ENCODE measurements at places on chromosomes 2 and 18.

DNA sequence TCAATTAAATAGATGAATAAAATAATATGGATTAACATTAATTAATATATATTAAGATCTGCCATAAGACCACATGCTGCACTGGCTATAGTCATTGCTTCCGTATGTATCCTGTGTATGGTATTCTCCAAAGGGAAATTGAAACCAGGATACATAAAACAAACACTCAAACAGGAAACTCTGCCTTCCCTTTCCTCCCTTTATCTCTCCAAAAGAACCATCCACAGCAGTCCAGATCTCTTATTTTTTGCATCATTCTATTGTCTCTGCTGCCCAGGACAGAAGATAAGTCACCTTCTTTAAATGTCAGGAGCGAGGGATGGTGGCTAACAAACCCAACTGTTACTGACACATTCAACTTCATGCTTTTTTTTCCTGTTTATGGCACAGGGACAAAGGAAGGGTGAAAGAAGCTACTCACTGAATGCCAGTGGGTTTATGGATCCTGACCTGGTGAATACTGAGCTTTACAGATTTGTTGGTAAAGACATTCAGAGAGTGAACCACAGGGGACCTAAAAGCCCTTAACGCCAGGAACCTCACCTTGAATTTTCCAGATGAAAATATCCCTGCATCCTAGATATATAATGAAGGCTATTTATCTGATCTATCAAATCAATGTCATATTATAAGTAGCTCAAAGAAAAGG, 67.5 kb downstream of the CSRNP3 start:
- DNase-seq: no peak

GRCh38 chr2:51995293-51995692, 963.4 kb upstream of the NRXN1 start:
- no peak for DNase-seq

- no peak for DNase-seq
Measured at GRCh38 chr2:236107536-236107935, 60.6 kb downstream of the GBX2 start.

DNA sequence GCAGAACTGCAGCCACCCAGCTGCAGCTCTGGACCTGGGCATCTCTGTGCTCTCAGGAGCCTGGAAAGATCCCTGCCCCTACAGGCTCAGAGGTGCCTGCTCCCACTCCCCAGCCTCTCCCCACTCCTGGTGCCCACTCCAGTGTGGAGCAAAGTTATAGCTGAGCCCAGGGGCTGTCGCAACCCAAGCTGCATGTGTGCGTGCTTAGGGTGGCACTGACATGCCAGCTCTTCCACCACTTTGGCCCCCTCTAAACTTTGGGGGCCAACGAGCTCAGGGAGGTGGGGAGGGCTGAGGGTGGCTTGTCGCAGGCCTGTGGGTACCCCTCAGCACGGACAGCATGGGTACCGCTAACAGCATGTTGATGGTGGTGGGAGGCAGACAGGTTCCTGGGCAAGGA, 126.3 kb upstream of the FHL2 start:
- DNase-seq: no peak

DNA sequence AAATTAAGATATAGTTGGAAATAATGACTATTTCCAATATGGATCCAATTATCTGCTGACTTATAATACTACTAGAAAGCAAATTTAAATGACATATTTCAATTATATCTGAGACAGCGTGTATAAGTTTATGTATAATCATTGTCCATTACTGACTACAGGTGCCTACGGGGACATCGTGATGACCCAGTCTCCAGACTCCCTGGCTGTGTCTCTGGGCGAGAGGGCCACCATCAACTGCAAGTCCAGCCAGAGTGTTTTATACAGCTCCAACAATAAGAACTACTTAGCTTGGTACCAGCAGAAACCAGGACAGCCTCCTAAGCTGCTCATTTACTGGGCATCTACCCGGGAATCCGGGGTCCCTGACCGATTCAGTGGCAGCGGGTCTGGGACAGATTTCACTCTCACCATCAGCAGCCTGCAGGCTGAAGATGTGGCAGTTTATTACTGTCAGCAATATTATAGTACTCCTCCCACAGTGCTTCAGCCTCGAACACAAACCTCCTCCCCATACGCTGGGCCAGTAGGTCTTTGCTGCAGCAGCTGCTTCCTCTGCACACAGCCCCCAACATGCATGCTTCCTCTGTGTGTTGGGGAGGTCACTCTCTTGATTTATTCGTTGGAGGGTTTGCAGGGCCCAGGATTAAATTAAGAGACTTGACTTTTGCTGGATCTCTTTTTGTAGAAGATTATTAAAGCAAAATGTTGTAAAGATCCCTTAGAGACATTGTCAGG, 194.4 kb downstream of the RPIA start:
- DNase-seq: no peak

DNA sequence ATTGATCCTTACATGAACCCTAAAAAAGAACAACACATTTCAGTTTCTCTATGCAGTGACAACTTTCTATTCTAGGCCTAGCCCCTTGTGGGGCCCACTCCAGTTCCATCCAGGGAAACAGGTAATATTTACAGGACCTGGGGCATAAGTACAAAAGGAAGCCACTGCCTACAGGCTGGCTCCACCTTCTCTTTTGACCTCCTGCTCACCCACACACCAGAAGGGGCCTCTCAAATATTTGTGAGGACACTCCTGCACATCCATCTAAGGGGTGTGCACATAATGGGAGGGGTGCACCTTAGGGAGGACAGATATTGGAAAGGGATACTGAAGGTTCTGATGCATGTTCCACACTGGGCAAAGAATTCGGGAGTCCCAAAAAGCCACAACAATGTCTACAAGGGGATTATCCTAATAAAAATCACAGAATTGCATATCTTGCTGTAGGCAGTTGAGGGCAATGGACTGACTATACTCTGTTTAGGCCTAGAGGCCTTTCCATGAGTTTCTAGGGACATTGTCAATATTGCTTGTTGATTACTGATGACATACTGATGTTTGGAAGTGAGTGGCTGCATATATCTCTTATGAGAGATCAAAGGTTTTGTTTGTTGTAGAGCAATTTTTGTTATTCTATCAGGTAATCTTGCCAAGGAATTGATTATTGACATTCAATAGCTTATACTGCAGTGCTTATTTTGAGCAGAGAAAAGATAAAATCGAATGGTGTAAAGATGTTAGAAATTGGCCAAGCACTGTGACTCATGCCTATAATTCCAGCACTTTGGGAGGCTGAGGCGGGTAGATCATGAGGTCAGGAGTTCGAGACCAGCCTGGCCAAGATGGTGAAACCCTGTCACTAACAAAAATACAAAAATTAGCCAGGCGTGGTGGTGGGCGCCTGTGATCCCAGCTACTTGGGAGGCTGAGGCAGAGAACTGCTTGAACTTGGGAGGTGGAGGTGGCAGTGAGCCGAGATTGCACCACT, 23.8 kb upstream of the HNRNPA3 start:
- DNase-seq: no peak
